ENCODE measurements at places on chromosomes 13 and 19.

GRCh38 chr13:43374621-43375020 lies 351.2 kb downstream of the DNAJC15 start:
- no peak for DNase-seq

DNA sequence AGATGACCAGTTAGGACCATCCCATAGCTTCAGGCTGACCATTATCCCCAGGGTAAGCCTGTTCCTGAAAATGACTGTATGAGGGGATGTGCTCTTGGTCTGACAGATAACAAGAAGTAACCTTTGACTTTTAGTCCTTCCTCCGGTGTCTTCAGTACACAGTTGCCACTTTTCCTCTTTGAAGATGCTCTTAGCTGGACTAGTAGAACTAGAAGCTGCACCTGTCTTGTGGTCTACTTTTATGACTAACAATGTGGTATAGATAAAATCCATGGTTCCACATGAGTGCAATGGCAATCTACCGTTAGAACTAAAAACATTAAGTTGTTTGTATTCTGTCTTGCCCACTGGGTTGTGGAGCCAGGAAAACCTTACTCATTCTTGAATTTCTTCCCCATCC lies 5.9 kb upstream of the RUBCNL start:
- DNase-seq, result no peak

DNA sequence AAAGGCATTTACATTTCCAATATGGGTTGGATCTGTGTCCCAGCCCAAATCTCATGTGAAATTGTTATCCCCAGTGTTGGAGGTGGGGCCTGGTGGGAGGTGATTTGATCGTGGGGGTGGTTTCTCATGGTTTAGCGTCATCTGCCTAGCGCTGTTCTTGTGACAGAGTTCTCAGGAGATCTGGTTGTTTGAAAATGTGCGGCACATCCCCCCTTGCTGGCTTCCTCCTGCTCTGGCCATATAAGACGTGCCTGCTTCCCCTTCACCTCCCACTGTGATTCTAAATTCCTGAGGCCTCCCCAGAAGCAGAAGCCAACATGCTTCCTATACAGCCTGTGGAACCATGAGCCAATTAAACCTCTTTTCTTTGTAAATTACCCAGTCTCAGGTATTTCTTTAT lies 126.2 kb upstream of the FNDC3A start:
- no peak for DNase-seq

DNA sequence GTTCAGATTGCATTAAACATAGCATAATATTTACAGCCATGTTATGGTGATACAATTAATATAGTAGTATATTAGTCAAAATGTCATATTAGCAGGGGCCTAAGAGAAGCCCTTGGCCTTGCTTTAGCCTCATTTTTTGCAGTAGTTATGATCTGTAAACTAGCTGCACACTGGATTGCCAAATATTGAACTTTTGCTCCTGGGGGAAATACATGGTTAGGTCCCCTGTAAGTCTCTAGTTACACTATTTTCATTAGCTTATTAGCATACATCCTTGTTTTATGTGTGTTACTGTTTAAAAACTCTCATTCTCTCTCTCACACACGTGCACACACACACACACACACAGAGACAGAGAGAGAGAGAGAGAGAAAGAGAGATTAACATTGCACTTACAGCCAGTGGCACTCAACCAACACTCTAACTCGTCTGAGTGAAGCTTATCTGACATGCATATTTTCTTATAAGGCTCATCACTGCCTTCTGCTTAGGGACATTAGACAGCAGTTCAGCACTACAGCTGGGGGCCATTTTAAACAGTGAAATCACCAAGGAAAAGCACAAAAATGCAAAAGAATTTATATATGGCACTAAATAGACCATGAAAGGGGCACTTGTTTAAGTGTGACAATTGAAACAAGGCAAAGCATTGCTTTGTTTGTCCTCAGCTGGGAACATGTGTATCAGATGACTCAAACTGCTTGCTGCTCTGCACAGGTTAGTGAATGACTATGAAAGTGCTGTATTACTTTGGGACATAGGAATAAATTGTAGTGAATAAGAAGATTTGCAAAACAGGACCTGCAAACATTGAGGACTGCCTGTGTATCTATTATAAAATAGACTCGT lies 278.7 kb downstream of the GPC6 start:
- DNase-seq, result no peak

- no peak for DNase-seq
Observed at GRCh38 chr13:98676239-98676638, 76.2 kb downstream of the SLC15A1 start.

DNA sequence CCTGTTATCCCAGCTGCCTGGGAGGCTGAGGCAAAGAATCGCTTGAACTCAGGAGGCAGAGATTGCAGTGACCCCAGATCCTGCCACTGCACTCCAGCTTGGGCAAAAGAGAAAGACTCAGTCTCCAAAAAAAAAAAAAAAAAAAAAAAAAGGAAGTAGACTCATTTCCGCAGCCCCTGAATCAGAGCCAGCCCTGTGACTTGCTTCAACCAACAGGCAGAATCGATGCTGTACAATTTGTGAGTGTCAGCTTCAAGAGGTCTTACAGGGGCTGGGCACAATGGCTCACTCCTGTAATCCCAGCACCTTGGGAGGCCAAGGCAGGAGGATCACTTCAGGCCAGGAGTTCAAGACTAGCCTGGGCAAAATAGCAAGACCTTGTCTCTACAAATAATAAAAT lies 12.8 kb downstream of the ANKRD27 start:
- DNase-seq, result no peak

DNA sequence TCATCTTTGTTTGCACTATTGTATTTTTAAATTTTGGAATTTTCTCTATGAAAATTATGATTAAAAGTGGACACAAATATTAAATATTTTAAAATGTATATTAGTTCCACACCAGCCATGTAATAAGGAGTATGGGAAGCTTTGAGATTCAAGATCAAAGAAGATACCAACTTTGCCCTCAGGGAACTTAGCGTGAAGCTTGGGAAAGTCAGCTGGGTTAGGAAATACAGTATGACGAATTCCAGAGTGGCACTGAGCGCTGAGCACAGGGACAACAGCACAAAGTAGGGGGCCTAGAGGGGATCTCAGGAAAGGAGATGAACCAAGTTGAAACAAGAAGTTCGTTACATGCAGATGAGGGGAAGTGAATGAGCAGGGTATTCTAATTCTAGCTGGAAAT lies 76.9 kb upstream of the SHISA2 start:
- no peak for DNase-seq

GRCh38 chr19:46602392-46603194 lies 1.5 kb downstream of the CALM3 start:
- peak; percentile 76 for DNase-seq

- peak; percentile 82 for DNase-seq
Observed at GRCh38 chr19:1045247-1045603, 5.3 kb downstream of the ABCA7 start.

DNA sequence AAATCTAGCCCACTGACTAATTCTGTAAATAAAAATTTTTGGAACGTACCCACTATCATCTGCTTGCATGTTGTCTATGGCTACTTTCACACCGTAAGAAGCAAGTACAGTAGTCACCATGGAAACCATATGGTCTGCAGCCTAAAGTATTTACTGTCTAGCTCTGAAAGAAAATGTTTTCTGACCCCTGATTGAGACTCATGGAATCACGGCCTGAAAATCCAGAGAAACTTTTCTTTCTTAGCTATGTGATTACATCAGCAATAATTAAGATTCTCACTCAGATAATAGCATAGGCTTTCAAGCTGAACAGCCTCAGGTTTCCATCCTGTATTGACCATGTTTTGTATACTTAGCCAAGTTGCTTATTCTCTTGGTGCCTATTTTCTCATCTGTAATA lies 264.6 kb downstream of the NHLRC3 start:
- no peak for DNase-seq

DNA sequence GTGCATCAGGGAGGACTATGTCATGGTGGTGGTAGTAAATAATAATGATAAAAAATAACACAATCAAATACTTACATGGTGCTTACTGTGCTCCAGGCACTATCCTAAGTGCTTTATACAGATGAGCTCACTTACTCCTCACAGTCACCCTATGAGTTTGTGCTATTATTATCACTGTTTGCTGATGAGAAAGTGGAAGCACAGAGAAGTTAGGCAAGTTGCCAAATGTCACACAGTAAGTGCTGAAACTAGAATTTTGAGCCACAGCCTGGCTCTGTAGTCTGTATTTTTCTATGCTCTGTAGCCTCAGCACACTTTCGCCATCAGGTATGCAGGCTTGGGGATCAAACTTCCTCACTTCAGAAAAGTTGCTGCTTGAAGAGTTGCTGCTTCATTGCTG lies 46.6 kb downstream of the HTR2A start:
- DNase-seq, result no peak

- DNase-seq, result no peak
Observed at GRCh38 chr13:26255691-26256277, 1.9 kb downstream of the CDK8 start.

- DNase-seq, result no peak
Observed at GRCh38 chr19:47363758-47364531, 14.8 kb downstream of the DHX34 start.

GRCh38 chr13:41408121-41408520 lies 49.2 kb upstream of the RGCC start:
- no peak for DNase-seq

DNA sequence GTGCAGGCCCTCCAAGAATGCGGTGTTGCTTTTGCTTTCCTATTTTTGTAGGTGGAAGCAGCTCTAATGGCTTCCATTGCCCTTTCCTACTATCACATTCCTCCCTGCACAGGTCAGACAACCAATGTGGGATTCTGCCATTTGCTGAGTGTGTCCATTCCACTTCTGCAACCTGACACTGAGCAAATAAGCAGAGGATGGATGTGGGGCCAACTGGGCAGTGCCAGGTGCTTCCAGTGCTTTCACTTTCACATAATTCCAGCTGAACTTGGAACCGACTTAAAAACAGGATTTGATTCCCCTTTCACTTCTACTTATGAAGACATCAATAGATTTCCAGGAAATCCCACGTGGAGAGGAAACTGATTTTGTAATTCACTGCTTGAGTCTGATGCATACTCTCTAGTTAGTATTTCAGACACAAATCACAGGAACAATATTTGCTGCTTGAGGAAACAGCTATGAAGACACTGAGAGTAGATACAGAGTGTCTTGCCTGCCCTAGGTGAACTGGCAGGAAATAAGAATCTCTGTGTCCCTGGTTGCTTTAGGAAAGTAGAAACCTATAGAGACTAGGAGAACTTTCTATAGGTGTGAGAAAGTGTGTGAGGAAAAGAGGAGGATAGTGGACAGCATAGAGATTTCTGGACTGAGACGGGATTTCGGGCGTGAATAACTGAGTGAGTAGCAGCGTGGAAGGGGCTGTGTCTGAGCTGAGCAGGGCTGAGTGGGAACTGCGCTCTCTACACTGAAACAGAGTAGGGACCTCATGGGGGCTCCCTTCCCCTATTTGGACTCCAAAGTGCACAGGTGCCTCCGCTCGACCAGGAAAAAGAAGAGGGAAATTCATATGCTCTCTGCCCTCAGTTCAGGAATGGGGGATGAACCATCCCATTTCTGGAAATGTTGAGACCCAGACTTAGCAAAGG lies 22.5 kb downstream of the LGALS16 start:
- DNase-seq, result no peak

- DNase-seq, result no peak
Observed at GRCh38 chr19:16148443-16149229, 5.2 kb downstream of the HSH2D start.

- DNase-seq, result no peak
Observed at GRCh38 chr13:100525453-100526317, 62.9 kb downstream of the GGACT start.

- no peak for DNase-seq
Observed at GRCh38 chr13:47033216-47033615, 136.4 kb upstream of the HTR2A start.

DNA sequence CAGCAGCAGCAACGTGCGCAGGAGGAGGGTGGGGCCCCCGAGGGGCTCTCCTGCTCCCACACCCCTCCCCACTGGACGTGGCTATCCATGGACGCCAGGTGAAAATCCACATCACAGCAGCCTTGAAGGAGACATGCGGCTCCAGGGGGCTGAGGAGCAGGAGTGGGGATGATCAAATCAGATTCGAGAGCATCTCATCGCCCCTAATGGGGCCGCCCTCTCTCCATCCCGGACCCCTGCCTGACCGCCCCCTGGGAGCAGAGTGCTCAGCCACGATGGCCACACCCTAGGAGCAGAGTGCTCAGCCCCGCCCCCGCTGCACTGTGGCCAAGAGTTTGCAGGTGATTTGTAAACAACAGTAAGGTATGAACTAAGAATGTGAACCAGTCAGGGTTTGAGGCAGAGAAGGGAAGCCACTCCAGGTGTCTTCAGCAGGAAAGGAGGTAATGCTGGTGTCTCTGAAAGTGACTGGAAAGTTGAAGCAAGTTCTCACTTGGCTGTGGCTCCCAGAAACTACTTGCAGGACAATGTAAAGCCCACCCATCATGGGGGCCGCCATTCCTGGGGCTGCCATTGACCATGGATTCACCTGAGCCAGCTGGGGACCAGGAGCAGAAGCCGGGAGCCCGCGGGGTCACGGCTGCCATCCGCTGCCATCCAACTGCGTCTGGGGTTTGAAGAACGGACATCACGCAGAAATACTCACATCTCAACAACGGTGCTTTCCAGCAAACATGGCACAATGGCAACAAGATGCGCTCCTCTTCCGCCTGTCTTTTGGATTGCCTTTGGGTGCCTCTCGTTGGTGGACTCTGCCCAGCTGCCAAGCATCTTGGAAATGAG lies 71.8 kb downstream of the SPACA7 start:
- DNase-seq, result no peak

GRCh38 chr19:18122860-18123795 lies 25.6 kb downstream of the MAST3 start:
- no peak for DNase-seq

DNA sequence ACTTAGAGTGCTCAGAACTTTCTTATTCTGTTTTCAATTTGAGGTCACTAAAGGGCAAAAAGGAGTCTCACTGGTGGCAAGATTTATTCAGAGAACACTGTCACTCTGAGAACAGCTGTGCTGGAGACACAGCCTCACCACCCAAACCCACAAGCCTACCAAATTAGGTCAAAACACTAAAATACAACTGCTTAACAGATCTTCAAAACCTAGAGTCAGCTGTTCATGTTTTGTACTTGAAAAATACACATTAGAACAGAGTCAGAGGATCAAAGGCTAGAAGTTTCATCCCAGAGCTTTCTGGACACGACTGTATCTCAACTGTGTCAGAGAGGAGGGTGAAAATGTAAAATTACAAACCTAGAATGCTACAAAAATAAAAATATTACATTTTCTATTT lies 89.3 kb downstream of the MIPEP start:
- peak; percentile 32 for DNase-seq

DNA sequence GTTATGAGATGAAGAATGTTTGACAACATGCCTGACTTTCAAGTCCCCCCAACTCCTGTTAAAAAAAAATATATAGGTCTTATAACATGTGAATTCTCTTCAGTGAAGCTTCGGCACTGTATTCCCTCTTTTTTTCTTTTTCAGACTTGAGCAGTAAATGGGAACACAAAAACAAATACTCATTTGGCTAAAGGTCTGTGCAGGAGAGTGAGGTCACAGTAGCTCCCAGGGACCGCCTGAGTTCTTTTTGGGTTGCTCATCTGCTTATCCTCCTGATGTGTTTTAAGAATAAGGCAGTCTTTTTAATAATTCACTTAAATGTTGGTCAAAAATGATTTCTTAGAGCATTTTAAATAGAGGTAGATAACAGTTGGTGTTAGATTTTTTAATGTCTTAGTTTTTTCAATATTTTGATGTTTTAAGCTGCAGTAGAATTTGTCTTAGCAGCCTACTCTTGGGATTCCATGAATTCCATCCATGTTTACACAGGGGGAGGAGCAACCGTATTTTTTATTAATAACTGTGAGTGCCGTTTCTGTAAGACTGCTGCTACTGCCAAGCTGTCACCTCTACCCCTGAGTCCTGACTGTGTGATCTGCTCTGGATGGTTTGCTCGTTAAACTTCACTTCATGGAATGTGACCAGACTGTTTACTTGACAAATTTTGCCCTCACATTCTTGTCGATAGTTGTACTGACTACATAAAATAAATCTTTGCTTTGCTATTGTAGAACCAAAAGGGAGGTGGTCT lies 14.9 kb downstream of the HNRNPM start:
- DNase-seq, result no peak

Measured in activated CD4-positive, alpha-beta memory T cell treated with anti-CD3 and anti-CD28 coated beads for 36 hours (primary cell).